ENCODE measurements at places on chromosomes 1 and 21.
A peak's percentile ranks its signal among the peaks of the same experiment; 100 is the strongest.

DNA sequence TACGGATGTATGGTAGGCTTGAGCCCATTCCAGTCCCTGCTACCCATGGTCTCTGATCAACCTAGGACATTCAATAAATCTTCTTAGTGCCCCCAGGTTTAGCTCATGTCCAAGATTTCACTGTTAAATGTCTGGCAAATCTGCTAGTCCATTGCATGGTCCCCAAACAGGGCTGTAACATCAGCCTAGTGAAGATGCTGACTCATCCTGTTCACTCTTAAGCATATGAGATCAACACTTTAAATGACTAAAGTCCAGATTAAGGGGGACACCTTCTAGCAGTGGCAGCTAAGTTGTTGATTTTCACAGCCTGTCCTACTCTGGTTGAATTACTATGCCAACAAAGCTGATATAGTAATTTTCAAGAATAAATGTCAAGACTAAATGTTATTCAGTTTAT is 46.5 kb upstream of the NUF2 start:
- DNase-seq, result no peak

GRCh38 chr1:10708757-10709156 is 87.7 kb downstream of the CASZ1 start:
- DNase-seq, result no peak

GRCh38 chr1:209198961-209199750 is 384.4 kb upstream of the CAMK1G start:
- DNase-seq, result no peak

- no peak for DNase-seq
Observed at GRCh38 chr1:100706296-100706695, 13.2 kb upstream of the VCAM1 start.

- DNase-seq, result no peak
Observed at GRCh38 chr1:36964830-36965229, 69.5 kb downstream of the GRIK3 start.

DNA sequence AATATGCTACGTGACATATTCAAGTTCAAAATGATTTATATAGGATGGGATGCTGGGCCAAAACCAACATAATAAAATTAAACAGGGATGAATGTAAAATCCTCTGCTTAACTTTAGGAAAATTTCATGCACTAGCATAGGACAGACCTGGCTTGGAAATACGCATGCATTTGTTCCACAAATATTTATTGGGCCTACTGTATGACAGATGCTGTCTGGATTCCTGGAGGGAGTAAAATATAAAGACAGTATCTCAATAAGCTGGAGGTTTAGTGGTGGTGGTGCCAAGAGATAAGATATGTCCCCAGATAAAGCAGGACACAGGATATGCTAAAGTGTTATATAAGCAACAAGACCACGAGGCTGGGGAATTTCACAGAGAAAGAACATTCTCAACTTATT is 15.1 kb downstream of the RCSD1 start:
- peak; percentile 51 for DNase-seq

DNA sequence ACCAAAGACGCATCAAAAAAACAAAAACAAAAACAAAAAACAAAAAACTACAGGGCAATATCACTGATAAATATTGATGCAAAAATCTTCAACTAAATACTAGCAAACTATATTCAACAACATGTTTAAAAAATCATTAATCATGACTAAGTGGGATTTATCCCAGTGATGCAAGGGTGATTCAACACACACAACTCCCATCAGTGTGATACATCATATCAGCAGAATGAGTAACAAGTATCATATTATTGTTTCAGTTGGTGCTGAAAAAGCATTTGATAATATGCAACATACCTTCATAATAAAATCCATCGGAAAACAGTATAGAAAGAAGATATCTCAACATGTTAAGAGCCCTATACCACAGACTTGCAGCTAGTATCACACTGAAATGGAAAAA is 953.0 kb downstream of the AMY1C start:
- no peak for DNase-seq

DNA sequence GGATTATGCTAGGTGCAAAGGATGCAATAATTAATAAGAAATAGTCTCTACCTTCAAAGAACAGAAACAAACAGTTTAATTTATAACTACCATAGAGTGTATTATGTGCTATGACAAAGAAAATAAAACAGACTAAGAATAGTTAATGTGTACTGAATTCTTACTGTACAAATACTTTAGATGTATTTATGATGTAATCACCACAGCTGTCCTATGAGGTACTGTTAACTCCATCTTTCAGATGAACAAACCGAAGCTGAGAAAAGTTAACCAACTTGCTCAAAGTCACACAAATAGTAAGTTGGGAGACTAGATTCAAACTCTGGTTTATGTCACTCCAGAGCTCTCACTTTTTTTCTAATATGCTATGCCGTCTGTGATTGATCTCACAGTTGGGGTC is 77.0 kb upstream of the FGGY start:
- no peak for DNase-seq

- DNase-seq, result no peak
Observed at GRCh38 chr1:184405094-184405800, 18.4 kb downstream of the C1orf21 start.

GRCh38 chr21:32559006-32559610 is 26.2 kb downstream of the TCP10L start:
- no peak for DNase-seq

DNA sequence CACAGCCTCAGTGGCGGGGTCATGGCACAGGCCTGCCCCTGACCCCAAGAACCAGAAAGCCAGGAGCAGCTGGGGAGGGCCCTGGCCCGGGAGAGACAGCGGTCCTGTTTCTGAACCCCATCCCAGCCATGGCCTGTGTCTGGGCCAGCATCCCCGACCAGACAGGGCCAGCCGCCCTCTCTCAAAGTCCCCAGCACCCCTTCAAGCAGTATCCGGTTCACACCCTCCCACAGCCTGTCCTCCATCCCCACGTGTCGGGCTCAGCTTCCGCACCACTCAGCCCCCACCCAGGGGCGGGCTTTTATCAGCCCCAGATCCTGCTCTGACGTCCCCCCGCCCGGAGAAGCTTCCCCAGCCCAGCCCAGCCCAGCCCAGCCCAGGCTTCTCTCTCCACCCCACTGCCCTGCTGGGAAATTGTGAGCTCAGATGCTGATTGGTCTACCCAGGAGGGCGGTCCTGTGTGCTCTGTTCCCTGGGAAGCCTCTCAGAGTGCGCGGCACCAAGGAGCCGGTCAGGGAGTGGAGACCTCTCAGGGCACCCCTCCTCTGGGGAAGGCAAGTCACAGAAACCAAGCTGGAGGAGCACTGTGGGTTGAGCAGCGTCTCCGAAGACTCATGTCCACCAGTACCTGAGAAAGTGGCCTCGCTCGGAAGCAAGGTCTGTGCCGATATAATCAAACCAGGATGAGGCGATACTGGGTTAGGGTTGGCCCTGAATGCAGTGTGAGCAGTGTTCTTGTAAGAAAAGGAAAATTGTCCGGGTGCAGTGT is 4.7 kb upstream of the FAAP20 start:
- peak; percentile 93 for DNase-seq

- no peak for DNase-seq
Observed at GRCh38 chr1:57704811-57705210, 281.0 kb upstream of the DAB1 start.

DNA sequence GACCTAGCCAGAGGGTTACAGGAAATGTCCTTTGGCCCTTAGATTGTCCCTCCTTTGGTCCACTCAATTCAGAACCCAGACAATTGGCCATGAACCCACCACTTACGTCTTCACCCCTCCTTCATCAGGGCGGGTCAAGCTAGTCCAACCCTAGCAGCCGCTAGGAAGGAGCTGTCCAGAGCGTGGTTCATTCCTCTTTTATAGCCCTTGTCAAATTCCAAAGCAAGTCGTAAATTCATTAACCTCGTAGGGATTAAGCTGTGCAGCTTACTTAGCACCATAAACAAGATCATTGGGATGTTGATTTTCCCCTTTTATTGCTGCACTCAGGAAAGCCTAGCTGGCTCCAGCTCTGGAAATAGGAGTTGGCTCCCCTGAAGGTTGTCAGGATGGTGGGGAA is 90.1 kb downstream of the TMEM53 start:
- DNase-seq, result no peak

- peak; percentile 85 for DNase-seq
Observed at GRCh38 chr1:32703479-32704291, 1.1 kb upstream of the SYNC start.

DNA sequence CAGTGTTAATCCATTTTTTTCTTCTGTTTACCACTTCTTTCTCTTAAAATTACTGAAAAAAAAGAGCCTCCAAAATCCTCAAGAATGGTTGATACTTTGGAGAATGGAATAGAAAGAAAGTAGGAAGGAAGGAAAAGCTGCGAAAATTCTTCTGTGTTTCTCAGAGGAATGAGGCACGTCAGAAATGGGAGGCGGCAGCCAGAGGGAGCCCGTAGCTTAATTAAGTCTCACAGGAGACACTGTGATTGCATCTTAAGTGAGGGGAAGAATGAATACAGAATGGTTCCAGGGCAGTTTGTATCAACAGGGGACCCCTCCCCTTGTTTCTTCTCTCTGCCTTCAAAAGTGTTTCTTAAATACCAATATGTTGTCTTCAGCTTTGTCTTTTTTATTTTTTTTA is 1099.5 kb downstream of the PLA2G4A start:
- peak; percentile 32 for DNase-seq

GRCh38 chr21:38852278-38852677 is 46.5 kb downstream of the ETS2 start:
- DNase-seq, result no peak

DNA sequence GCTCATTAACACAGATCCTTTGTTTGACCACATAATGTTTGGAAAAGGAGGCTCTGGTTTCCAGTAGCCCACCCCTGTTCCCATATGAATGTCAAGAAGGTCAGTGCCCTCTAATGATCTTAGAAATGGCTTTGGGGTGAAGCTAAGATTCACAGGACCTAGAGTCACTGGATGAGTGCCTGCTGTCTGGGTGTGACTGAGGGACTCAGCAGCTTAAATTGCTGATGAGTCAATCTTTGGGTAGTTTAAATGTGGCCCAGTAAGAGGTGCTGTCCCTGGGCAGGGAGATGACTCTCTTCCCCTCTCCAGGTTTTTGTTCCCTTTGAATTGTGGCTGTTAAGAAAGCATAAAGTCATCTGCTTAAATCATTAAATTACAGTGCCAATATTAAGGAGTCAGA is 50.6 kb downstream of the L1TD1 start:
- DNase-seq, result no peak

DNA sequence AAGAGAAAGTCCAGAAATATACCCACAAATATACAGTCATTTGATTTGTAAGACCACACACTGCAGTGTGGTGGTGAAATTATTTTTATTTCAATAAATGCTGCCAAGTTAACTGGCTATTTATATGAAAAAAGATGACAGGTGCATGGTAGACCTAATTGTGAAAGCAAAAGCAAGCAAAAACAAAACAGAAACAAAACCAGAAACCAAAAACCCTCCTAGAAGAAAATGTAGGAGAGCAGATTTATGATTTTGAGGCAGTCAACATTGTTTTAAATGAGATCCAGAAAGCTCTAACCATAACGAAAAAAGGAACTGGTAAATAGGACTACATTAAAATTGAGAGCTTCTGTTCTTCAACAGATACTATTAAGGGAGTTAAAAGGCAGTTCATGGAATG is 303.6 kb downstream of the PRDM2 start:
- no peak for DNase-seq

- DNase-seq, result no peak
Observed at GRCh38 chr1:167512046-167512654, 6.2 kb downstream of the CD247 start.

DNA sequence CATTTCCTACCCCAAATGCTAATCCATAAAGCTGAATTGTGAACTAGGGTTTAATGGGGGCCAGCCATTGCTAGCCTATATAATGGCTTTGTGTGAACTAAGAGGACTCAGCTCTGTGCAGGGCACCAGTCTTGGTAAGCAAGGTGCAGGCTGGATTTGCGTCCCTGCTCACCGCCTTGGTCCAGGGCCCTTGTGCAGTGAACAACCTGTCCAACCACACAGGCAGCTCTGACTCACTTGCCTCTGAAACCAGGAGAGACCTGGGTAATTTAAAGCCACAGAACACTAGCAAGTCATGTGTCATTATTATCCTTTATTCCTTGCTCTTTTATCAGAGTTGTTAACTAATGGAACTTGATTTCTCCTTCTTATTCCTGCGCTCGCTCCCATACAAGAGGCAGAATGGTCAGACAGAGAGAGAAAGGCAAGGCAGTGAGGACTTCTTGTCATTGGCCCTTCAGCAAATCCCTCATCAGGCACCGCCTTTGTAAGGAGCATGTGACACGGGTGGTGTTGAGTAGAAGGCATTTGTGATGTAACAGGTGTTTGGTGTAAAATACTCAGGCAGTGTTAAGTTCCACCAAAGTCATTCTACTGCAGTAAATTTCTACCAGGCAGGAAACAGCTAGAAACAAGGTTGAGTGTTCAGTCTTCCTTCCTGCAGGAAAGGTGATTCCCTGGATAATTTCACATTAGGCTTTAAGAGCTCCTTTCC is 67.3 kb upstream of the OLIG2 start:
- peak; percentile 56 for DNase-seq

DNA sequence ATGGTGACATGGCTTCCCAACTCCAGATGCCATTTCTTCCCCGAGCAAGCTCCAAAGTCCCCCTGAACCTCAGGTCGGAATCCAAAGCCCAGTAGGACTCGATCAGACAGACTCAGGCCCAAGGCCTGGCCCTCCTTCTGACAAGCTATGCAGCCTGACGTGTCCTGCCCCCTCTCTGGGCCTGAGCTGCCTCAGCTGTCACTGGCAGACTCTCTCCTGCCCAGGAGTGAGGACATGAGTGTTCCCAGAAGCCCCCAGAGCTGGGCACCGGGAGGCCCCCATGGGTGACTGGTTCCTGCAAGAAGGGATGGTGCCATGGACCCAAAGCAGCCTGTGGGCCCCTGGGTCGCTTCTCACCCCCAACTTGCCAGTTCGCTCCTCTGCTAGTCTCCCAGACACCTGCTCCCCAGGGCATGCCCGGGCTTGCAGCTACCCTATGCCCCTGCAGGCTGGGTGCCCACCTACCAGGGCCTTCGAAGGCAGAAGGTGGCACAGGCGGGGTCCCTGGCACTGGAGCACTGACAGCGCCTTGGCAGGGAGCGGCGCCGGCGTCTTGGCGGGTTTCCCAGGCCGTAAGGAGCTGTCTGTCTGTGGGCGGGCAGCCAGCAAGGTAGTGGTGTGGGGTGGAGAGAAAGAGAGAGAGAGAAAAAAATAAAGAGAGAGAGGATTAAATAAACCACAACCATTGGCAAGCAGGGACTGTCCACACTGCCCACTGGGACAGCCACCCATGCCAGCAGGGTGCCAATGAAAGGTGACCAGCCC is 2.3 kb downstream of the EDN2 start:
- peak; percentile 77 for DNase-seq

DNA sequence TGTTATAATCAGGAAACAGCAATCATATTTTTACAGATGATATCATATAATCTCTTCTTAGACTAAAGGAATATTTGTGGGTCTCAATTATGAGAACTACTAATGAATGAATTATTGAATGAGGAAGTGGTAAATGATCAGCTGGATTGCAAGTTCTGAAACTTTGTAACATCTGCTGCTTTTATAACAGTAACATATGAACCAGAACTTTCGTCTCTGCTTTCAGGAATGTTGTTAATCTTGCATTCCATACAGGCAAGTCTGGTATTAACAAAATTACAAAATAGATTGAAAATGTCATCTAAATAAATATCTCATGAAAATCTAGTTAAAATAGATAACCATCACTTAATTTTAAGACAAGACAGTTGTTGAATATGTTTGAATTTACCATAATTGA is 110.5 kb upstream of the COL11A1 start:
- DNase-seq, result no peak

- DNase-seq, result no peak
Observed at GRCh38 chr1:183840140-183840539, 35.2 kb downstream of the RGL1 start.
